C1 segment of cervical spinal cord (tissue), 14 donors: ENCODE measurements at places on chromosomes 7 and 10.

DNA sequence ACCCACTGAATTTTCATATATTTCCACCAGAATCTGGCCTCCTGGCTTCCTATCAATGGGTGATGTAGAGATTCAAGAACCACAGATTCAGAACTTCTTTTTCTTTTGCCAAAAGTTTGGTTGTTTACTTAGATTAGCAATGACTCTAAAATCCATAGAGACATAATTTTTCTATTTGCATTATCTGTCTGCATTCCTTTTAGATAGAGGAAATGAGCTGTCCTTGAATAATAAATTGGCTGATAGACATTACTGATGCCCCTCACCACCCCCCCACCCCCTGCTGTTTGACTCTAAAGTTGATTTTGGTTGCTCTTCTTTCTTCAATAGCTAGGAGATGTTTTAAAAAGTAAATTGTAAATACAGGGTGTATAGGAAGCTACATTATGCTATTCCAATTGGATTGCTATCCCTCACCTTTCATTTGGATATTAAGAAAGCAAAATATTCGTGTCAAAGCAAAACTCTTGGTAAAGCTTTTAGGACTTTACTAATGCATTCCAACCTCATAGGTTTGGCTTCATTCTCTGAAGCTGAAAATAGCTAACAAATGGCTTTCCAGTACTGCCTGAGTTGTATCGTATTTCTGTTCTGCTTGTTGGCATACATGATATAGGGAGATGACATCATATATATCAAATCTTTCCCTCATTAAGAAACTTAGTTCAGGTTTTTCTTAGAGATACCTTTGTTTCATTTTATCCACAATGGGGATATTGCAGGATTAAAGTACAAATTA lies 606.0 kb downstream of the ARL4A start:
- no peak for DNase-seq

DNA sequence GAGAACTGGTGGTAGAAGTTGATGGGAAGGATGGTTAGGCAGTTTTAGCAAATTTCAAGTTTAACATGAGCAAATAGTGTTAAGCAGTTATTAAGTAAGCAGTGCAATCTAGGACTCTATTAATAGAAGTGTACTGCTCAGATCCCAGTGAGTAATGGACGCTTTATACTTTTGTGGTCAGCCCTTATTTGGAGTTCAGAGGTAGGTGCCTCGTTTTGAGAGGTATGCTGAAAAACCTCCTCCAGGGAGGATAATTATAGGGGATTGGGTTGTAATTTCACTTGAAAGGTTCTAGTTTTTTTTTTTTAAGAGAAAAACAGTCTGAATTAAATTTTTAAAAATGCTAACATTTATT lies 33.5 kb upstream of the CCDC7 start:
- DNase-seq: no peak

GRCh38 chr7:98119256-98119918 lies 12.7 kb downstream of the LMTK2 start:
- DNase-seq: no peak

DNA sequence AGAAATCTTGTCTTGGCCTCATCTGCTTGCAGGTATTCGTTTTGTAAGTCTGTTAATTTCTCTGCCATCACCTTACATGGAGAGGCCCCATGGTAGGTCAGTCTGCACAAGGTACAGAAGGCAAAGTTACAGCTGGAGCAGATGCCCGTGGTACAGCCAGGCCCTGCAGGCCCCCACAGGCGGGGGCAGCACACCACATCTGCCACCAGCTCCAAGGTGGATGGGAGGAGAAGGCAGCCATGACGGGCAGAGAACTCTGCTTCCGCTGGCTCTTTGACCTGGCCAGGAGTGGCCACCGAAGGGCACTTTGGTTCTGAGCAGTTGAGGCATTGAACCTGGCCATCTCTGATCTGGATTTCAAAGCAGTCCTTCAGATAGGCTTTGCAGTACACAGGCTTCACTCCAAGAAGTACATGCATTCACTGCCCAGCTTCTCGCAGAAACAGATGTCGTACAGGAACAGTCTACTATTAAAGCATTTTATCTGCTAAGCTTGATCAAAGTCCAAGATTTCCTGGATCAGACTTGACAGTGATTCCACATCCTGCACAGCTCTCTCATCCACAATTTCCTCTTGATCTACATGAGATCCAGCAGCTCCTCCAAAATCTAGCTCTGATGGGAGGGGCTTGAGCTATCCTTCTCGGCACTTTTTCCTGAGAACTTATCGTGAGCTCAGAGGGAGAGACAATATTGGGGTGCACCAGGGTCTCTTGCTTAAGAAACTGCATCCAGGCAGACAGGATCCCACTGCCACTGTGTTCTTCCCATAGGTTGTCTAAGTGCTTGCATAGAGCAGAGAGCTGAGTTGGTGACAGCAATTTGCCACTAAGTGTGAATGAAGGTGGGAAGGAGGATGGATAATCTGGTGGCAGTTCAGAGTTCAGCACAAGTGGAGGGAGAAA lies 120.7 kb downstream of the TRRAP start:
- DNase-seq: no peak

GRCh38 chr7:18829858-18830285 lies 287.6 kb downstream of the TWIST1 start:
- DNase-seq: no peak

- DNase-seq: no peak
These were observed 191.3 kb downstream of the PDE1C start for GRCh38 chr7:31878875-31879274.

GRCh38 chr10:62243647-62243997 lies 25.0 kb downstream of the RTKN2 start:
- no peak for DNase-seq

DNA sequence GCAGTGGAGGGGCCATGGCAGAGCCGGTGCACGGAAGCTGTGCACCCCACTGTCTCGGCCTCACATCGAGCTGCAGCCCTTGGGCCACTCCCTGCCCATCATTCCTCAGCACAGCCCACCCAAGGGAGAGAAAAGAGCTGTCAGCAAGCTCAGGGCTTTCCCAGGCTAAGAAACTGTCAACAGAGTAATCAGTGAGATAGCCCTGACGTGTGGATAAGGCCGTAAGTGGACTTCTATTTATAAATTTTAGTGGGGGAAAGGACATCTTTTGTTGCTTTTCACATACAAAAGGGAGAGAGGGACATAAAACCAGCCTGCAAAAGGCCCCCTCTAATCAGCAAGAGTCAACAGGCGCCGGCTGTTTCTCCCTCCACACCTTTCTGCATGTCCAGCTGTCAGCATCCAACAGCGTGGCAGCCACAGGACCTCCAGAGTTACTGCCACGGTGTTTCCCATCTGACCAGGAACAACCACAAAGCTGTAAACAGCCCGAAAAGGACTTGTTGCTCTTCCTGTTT lies 56.8 kb upstream of the DDC start:
- DNase-seq: no peak

GRCh38 chr7:19249281-19249680 lies 104.1 kb upstream of the FERD3L start:
- DNase-seq: no peak

GRCh38 chr10:97870990-97871389 lies 21.3 kb downstream of the GOLGA7B start:
- DNase-seq: no peak

DNA sequence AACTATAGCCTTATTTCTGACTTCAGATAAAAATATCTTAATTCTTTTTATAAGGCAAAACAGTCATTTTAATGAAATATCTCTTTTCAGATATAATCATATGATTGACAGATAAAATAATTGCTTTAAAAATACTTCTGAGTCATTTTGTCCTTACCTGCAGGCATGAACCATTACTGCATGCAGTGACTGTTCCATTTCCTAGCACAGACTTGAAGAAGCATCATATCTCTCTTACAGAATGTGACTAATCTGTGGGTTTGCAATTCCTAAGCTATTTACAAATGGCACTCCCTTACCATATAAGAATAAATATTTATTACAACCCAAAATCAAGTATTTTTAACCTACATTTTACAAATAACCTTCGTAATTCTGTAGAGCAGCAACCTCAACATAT lies 120.7 kb downstream of the SRPK2 start:
- no peak for DNase-seq
